ENCODE measurements at places on chromosomes 6 and 20.

DNA sequence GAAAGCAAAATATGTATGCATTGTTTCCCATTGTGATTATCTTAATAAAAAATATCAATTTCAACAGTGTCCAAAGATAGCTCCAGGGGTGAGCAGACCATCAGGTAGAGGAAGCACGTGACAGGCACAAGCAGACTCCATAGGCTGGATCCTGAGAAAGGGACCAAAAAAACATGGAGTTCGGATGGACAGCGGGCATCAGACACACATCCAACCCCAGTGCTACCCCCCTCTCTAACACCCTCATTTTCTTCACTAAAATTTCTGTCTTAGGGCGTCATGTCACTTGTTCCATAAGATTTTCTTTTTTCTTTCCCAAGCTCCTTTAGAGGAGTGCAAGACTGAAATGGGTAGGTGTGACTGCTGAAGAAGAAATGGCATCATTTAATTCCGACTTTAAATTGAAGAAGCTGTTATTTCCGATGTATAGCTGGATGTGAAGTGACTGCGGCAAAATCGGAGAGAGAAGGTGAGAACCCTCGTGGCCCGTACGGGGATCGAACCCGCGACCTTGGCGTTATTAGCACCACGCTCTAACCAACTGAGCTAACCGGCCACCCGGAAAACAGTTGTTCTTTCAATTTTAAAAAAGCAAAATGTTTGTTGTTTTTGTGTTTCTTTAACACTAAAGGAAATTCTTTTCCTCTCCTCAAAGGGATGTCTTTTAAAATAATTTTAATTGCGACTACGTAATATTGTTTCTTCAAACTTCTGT, 10.3 kb upstream of the PRSS16 start:
- no peak for DNase-seq

DNA sequence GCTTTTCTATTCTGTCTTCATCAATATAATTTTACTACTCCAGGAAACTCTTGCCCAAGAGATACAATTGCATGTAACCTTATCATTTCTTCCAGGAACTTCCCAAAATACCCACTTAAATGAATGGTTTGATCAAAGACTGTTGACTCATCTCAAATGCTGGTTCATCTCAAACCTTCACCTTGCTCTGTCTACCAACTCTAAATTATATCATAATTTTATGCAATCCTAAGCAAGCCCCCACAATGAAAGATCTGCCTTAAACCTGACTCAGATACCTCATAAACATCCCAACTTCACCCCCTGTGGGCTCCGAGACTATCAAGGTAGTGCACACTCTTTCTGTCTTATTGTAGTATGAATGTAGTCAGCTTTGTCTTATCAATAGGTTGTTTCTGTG, 65.5 kb upstream of the GCM1 start:
- DNase-seq: no peak

- DNase-seq: peak; percentile 94
These were observed 19.9 kb downstream of the ATXN1 start for GRCh38 chr6:16741112-16742016.

- no peak for DNase-seq
These were observed 337.6 kb upstream of the HSF2 start for GRCh38 chr6:122061855-122062254.

- DNase-seq: peak; percentile 88
These were observed 28.7 kb downstream of the LAMA4 start for GRCh38 chr6:112225691-112226090.

GRCh38 chr6:133983099-133983939, 30.3 kb downstream of the TBPL1 start:
- DNase-seq: no peak

- DNase-seq: no peak
These were observed 85.3 kb upstream of the RNF24 start for GRCh38 chr20:4100679-4101078.

DNA sequence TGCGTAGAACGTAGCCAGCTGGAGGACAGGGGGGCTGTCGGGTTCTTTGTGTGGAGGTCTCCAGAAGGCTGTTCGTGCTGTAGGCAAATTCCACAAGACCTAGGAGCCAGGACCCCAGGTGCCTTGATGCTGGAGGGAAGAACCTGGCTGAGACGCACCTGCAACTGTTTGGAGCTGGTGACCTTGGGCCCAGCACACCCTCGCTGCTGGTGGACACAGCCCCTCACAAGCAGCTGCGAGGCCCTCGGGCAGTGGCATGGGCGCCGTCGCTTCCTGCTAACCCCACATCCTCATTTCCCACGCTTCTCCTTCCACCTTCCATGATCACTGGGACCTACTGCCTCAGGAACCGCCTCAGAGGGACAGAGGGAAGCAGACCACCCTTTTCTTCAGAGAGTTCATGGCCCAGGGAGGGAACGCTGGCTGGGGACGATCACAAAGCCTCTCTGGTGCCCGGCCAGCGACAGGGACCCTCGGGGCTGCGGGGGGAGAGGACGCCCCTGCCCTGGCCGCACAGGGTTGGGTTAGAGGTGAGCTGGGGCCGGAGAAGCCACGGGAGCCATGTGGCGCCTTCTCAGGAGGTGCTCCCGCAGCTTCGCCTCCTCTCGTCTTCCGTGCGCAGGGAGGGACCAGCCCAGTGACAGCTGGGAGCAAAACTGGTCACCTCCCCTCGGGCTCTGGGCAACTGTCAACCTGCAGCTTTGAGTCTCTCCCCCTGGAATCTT, 18.4 kb downstream of the DLL1 start:
- no peak for DNase-seq

DNA sequence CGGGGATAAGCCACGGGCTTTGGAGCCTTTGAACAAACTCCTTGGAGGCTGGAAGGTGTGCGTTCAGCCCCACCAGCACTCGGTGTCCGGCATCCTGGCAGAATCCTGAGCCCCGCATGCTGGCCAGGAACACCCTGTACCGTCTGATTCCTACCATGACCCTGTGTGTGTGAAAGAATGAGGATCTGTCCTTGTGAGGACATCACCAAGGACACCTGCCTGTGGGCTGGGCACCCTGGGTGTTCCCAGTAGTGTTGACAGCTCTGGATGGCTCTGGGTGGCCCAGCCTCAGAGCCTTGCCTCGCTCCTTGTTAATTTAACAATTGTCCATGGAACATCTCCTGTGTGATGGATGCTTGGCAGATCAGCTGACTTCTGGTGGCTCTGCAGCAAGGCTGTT, 234.3 kb downstream of the QKI start:
- DNase-seq: no peak

DNA sequence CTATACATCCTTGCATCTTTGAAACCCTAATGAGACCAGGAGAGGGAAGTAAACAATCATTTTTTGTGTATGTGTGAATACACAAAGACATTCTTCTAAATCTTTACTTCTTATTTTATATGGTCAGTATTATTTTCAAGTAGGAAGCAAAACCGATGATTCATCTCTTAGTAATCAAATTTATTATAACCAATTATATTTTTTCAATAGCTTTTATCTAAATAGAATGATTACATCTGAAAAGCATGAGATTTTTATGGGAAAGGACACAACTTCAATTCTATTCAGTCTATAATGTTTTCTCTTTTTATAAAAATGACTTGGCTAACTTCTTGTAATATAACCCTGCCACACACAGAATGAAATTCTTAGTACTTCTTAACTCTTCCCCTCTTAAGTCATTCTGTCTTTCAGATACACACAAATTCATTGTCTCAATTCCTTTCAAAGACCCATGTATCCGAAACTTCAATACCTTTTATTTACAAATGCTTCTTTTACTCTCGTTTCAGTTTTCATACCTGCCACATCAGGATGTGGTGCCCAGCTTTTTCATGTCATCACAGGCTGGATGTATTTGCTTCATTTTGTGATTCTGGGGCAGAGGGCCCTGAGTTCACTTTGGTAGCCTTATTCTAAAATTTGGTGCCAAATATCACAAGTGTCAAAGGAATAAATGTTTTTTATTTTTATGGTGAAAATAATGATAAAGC, 227.0 kb downstream of the PHF3 start:
- no peak for DNase-seq

GRCh38 chr6:15344192-15344519, 98.3 kb downstream of the JARID2 start:
- no peak for DNase-seq

DNA sequence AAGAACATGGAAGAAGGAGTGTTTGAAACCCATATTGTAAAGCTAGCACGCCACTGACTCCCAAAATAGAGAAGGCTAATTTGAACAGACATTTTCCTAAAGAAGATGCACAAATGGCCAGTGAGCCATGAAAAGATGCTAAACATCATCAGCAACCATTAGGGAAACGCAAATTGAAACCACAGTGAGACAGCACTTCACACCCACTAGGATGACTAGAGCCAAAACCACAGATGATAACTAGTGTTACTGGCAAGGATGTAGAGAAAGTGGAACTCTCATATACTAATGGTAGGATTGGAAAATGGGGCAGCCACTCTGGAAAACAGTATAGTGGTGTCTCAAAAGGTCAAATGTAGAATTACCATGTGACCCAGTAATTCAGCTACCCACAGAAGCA, 58.2 kb downstream of the BMP7 start:
- DNase-seq: no peak

GRCh38 chr20:10540636-10541493, 105.8 kb downstream of the SLX4IP start:
- peak; percentile 60 for DNase-seq

- no peak for DNase-seq
These were observed 3.2 kb downstream of the ACTR5 start for GRCh38 chr20:38751360-38751976.

DNA sequence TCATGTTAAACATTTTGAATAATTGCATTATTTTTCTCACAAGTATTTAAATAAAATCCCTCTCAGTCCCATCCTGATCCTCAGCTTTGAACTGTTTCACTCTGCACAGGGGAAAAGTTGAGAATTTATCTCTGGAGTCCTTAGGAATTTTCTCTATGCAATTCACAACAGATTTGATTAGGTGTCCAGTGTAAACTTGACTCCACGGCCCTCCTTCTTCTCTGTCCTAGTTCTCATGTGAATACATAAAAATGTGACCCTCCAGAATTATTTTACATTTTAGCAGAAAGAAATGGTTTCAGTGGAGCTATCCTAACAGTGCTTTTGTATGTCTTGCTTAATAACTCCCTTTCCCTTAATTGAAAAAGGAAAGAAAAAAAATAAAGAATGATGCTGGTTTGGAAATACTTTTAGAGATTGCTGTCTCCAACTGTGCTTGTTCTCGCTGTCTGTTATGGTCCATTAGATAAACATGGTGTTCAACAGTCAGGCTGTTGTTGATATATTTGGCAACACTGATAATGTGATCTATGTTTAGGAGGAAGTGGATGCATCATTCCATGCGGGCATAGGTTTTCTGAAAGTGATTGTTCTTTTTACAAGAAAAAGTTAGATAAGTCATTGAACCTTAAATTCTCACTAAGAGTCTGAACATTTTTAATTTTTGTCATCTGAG, 599.4 kb upstream of the CITED2 start:
- peak; percentile 33 for DNase-seq

DNA sequence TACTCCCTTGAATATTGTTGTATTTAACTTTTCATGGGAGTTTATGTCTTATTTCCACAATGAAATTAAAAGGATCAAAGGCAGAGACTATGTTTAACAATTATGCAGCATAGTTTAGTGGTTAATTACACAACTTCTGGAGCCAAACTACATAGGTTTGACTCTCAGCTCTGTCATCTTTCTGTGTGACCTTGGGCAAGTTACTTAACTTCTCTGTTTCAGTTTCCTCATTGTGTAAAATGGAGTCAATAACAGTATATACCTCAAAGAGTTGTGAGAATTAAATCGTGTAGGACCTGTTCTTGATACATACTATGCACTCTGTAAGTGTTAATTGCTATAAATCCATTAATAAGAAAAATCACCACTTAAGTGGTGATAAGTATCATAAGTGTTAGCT, 48.3 kb downstream of the BTBD9 start:
- no peak for DNase-seq

- DNase-seq: no peak
These were observed 14.7 kb upstream of the KCNG1 start for GRCh38 chr20:51037532-51038115.

DNA sequence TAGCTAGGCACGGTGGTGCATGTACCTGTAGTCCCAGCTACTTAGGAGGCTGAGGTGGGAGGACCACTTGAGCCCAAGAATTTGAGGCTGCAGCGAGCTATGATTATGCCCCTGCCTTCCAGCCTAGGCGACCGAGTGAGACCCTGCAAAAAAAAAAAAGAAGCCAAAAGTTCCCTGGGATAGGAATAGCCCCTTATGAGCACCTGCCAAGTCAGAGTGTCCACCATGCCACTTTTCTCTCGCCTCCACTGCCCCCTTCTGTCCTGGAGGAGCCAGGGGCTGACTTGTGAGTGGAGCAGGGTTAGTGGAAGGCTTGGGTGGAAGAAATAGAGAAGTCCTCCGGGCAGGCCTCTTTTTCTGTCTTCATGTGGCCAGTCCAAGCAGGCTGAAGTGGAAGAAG, 12.1 kb upstream of the DDX27 start:
- DNase-seq: no peak

DNA sequence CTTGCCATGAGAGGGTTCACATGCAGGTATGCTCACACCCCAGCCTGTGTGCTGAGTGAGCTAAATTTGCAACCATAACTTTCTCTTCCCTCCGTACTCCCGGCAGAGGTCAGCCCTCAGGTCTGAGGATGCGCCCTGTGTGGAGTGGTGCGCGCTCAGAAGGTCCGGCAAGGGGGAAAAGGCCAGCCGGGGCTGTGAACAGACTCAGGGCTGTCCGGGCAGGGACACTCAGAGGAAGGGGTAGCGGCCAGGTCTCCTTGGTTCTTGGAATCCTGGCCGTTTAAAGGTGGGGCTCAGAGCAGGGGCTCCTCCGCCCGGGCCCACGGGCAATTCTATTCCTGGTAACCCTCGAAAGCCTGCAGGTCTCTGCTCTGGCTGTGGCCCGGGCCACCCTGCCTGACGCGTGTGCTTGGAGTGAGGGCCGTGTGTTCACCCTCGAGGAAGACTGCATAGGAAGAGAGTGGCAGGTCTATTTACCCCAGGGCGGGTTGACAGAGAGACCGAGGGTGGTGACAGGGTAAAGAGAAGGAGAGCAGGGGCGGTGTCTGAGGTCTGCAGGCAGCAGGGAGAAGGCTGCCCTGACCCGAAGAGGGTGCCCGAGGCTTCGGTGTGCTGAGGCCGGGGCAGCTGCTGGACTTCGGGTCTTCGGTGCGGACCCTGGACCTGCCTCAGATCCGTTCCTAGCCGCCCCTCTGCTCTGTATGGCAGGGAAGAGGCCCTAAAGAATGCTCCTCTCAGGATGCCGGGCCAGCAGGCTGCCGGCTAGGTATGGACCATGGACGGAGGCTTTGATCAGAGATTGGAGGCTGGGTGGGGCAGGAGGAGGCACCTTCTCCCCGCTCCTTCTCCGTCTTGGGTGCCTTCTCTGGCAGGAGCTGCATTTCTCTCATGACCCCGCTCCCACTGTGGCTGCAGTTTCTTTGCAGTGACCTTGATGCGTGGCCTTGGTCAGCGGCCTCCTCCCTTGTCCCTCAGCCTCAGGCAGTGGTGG, 131.1 kb upstream of the ARMC2 start:
- DNase-seq: no peak

DNA sequence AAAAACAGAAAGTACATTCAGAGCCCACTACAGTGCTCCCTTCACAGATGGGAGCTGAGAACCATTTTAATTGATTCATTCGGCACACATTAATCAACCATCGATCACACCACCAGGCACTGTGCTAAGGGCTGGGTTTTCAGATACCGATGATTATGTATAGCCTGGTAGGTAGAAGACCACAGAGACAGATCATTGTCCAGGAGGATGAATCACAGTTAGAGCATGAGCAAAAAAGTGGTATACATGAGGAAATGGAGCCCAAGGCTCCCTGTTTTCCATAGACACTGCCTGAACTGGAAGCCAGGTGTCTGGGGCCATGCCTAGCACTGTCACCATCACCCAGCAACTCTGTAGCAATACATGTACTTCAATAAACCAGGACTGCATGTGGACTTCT, 9.0 kb upstream of the PRDM1 start:
- DNase-seq: no peak

GRCh38 chr6:170277893-170278742, 12.8 kb downstream of the DLL1 start:
- no peak for DNase-seq
